A172 (cell line): ENCODE measurements at places on chromosomes 13 and 19.

DNA sequence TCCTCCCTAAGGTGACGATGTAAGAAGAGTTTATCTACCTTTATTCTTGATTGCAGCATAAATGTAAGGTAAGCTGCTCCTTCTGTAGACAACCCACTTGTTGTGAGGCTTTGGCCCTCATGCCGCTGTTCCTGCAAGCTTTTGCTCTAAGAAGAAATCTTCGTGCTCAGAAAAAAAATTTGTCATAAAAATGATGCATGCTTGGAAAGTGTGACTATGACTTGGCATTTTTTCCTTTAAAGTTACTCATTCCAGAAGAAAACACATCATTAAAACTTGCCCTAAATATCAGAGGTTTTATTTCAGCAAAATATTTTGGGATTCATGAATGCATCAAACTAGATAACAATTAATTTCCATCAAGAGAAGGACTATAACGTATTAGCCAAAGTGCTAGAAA lies 39.8 kb downstream of the KCTD12 start:
- no peak for DNase-seq

DNA sequence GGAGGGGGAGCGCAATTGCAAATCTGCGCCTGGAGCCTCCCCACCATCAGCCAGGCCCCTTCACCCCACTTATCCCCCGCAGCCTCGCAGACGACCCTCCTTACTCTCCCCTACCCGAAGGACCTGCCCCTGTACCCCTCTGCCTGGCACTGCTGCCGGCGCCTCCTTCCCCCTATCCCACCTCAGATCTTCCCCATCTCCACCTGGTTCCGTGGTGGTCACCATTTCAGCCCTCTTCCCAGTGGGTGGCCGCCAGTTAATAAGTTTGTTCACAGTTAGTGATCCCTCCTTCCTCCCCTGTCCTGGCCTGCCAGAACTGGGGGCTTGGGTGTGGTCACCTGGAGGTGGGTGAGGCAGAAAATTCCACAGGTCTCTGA lies 397 bp downstream of the SLC44A2 start:
- no peak for DNase-seq

DNA sequence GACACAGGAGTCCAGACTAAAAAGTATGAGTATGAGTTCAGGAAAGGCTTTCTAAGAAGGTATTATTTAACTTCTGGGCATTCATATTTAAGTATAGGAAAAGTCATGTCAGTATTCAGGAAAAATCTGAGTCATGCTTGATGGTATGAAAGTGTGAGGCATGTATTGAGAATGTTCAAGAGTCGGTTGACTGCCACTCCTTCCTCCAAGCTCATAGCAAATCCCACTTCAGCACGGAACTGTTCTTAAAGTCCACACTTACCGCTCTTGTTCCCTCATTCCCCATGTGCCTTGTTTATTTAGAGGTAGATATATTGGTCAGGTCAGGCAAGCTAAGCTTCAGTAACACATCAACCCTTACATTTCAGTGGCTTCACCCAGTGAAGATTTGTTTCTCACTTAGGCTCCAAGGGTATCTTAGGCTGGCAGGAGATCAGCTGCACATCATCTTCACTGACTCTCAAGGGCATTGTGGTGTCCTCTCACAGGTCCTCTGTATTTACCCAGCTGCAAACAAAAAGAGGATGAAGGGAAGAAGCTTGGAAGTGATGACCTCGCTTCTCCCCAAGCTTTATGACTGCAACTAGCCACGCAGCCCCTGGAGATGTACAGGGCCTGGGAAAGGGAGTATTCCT lies 1189.2 kb downstream of the EFNB2 start:
- peak; percentile 77 for DNase-seq

GRCh38 chr13:31670831-31671617 lies 68.3 kb upstream of the RXFP2 start:
- DNase-seq = peak; percentile 15

- DNase-seq = peak; percentile 23
Measured at GRCh38 chr19:10420444-10421239, at the start of gene PDE4A. Gene PDE4A (plus strand): TSS chr19:10420538. CDS start chr19:10420765, 227 bp downstream.

DNA sequence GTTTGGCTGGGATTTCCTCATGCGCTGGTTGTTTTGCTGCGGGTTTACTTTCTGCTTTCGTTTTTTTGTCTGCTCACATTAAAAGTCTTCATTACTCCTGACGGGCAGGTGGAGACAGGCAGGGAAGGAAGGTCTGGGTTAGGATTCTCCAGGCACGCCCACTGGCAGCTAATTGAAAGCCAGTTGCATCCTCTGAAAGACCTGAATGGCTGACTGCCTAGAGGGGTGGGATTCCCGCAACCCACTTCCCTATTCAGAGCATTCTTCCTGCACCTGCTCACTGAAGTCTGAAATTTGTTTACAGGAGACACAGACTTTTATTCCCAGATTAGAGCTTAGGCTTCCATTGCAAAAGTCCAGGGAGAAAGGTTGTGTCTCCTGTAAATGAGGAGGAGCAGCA lies 172.0 kb downstream of the UQCRFS1 start:
- no peak for DNase-seq

GRCh38 chr19:34772697-34773554 lies at the start of gene ZNF599:
Gene ZNF599 (minus strand): TSS chr19:34773215. CDS start chr19:34772841, 374 bp downstream.
- peak; percentile 81 for DNase-seq

GRCh38 chr13:42232671-42233070 lies 39.3 kb upstream of the AKAP11 start:
- no peak for DNase-seq

DNA sequence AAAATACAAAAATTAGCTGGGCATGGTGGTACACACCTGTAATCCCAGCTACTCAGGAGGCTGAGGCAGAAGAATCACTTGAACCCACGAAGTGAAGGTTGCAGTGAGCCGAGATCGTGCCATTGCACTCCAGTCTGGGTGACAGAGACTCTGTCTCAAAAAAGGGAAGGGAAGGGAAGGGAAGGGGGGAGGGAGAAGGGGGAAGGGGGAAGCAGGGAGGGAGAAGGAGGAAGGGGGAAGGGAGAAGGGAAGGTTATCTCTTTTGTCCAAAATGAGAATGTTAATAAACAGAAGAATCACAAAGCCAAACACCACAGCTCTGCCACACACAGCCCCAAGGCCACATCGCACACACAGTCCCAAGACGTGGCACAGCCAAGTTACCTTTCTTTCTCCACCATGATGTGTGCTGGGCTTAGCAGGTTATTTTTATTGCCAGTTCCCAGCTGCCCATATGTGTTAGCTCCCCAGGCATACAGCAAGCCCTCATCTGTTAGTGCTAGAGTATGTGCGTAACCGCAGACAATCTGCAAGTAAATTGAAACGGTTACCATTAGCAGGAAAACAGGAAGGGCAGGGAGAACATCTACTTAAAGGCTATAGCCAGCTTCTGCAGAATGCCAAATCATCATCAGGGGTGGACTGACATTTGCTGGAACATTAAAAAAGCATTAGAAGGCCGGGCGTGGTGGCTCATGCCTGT lies 34.3 kb downstream of the RCBTB1 start:
- DNase-seq = no peak

DNA sequence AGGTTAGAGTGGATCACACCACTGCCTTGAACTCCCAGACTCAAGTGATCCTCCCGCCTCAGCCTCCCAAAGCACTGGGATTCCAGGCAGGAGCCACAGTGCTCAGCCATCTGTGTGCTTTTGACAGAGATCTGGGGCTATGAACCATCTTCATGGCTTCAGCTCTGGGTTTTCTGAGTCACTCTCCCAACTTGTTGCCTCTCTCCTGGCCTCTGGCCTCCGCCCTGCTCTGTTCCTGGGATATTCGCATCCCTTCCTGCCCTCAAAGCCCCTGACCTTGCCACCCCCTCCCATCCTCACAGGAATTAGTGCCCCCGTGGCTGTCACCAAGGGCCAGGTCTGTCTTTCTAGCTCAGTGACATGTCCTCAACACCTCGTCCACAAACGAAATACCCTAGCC lies 5.7 kb upstream of the GMIP start:
- no peak for DNase-seq

- peak; percentile 22 for DNase-seq
Measured at GRCh38 chr13:91406619-91407018, 8.2 kb downstream of the GPC5 start.

DNA sequence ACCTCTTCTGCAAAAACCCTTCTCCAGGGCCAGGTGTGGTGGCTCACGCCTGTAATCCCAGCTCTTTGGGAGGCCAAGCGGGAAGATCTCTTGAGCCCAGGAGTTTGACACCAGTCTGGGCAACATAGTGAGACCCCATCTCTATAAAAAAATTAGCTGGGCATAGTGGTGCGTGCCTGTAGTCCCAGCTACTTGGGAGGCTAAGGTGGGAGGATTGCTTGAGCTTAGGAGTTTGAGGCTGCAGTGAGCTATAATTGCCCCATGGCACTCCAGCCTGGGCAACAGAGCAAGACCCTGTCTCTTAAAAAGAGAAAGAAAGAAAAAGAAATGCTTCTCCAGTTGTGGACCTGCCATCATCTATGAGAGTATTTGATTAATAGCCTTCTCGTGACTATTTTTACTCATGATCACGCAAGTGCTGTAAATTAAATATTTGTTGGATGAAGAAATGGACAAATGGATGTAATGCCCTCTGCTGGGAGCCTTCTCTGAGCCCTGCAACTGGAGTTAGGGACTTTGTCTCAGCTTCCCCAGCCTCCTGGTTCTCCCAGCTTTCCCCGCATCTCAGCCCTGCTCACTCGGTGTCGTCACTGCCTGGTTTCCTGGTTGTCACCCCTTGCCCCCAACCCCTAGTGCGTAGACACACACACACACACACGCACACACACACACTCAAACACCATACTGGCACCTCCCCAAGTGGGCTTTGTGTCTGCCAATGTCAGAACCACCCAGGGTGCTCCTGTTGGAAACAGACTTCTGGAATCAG lies 12.2 kb downstream of the WIZ start:
- DNase-seq = no peak

- no peak for DNase-seq
Measured at GRCh38 chr13:45909673-45910072, 58.1 kb upstream of the SIAH3 start.

DNA sequence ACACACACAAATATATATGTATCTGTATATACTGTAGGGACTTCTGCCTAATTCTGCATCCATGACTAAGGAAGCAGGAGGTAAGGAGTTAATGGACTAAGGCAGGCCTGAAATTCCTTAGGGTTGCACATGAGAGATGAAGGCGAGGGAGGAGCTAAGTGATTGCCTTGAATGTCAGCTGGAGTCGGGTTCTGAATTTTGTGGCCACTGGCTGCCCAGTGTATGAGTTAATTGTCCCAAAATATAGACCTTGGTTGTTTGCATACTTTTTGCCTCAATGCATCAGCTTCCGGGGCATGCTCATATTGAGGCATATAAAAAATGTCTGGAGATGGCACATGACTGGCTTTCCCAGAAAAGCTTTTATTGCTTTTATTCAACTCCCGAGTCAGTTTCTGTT lies 245.5 kb downstream of the TDRD3 start:
- no peak for DNase-seq

- no peak for DNase-seq
Measured at GRCh38 chr13:103030776-103031175, 35.4 kb downstream of the SLC10A2 start.

GRCh38 chr19:10478476-10478875 lies 24.7 kb downstream of the KEAP1 start:
- DNase-seq = no peak

DNA sequence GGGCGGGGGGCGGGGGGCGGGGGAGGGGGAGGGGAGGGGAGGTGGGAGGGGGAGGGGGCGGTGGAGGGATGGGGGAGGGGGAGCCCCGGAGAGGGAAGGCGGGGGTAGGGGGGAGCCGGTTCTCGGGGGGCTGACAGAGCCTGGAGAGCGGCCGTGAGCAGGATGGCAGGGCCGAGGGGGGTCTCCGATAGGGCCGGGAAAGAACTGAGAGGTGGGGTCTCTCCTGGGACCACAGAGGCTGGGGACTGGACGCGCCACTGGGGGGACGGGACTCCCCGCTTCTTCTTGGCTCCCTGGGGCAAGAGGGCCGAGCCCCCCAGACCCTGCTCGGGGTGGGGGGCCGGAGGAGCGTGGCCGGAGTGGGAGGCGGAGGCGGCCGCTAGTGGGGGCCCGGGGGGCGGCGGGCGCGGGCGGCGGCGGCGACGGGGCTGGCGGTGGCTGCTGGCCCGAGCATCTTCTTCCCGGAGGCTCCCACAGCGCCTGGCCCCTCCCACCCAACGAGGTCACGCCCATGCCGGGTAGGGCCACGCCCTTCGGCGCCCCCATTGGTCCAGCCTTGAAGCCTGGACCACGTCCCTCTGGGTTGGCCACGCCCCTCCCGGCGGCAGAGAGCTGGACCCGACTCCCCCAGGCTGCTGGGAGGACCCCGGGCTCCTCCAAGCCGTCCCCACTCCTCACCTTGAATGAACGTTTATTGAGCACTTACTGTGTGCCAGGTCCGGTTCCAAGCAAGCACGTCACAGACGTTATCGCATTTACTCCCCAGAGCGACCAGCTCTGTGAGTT lies at the start of gene NOVA2:
NOVA2 (minus strand) TSS at position 313 of the 786 bp plus-strand sequence. CDS start 514 bp downstream, outside the sequence.
- DNase-seq = peak; percentile 62

DNA sequence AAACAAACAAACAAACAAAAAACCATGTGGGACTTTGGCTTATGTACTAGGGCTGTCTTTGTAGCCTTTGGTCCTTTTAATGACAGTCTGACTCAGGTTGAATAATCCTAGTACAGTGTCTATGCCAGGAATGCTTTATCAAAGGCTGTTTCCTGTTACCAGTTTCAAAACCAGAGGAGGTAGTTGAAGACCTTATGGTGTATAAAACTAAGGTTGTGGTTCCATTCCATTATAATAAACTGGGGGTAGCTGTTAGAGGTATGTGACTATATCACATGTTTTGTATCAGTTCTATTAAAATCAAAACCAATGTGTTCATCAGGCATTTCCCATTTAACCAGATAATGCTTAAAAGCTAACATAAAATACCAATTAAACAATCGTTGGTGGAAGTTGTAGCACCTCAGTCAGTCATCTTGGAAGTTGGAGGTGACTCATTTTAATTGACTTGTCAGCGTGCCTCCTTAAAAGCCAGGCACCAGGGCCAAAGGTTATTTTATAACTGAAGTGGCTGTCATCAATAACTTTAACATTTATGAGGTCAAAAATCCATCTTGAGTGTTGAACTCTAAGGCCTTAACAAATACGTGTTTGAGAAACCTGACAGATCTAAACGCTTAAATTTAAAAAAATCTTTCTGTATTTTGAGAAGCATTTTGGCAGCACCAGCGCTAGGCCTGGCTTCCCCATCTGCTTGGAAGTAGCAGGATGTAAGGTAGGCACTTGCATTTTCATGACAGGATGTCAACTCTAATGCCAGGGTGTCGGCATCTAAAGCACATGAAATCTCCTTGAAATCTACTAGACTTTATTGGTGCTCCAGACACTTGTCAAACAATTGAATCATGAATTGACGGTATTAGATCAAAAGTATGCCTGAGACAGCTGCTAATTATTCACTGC lies 162.5 kb downstream of the LMO7 start:
- peak; percentile 72 for DNase-seq

- DNase-seq = no peak
Measured at GRCh38 chr19:46573679-46574498, 27.2 kb upstream of the CALM3 start.

- DNase-seq = no peak
Measured at GRCh38 chr13:88411696-88412095, 740.5 kb downstream of the SLITRK5 start.

DNA sequence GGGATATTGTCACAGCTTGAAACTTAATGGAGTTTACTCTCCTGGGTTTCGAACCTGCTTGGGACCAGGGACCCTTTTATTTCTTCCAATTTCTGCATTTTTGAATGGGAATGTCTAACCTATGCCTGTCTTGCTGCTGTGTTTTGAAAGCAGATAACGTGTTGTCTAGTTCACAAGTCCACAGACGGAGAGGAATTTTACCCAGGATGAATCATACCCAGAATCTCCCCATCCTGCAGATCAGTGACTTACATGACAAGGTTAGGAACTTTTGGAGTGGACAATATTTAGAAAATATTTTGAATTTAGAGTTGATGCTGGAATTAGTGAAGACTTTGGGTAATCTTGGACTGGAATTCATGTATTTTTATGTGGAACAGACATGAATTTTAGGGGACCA lies 68.6 kb upstream of the RFXAP start:
- no peak for DNase-seq
